Stimulated activated CD4-positive, alpha-beta T cell treated with anti-CD3 and anti-CD28 coated beads, Interleukin-1b, Interleukin-23, amount 100 ng/mL, for 1 hour (primary cell): ENCODE measurements at places on chromosomes 7 and 10.

DNA sequence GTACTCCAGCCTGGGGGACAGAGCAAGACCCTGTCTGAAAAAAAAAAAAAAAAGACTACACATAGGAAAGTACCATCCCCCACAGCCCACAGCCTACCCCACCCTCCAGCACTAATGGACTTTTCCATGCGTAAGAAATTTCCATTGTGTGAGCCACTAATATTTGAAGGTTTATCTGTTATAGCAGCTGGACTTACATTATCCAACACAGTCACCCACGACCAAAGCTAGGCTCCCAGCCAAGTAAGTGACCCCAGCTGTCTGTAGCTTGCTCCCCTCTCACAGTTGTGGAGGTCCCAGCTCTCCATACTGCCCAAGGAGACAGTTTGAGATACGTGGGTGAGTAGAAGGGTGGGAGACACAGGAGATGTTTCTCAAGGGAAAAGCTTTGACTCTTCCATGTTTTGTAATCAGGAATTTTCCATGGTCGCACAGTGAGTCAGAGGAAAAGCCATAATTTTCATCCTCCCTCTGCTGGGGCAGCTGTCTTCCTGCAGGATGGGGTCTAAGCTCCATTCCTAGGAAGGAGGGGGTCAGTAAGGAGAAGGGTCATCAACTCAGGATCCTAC lies 57.4 kb downstream of the CAV1 start:
- DNase-seq: no peak

DNA sequence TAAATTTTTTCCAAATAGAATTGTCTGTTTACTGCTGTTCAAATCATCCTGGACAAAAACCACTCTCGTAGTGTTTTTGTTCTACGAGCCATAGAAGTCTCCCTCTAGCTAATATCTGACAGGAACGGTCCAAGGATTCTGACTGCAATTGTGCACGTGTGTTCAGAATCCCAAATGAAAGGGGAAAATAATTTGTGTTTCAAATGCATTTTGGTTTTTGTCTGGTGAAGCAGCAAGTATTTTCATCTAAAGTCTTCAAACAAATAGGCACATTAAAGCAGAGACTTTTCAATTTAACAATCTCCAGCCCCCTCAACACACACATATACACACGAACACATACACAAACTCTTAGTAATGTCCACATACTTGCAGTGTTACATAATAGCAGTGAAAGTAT lies 475 bp downstream of the NEUROD6 start:
- no peak for DNase-seq

DNA sequence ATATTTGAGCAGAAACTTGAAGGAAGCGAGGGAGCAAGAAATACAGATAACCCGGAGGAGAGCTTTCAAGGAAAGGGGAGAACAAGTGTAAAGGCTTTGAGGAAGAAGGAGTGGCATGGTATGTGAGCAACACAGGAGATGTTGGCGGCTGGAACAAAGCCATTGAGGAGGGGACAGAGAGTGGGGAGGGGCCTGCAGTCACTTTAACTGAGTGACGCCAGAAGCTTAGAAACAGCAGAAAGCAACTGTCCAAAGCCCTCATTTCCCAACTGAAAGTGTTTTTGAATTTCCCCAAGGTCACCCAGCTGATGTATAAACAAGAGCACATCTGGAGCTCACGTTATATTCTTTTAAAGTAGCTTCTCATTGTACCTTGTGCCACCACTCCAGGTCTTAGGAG lies 19.1 kb downstream of the AUTS2 start:
- DNase-seq: no peak

DNA sequence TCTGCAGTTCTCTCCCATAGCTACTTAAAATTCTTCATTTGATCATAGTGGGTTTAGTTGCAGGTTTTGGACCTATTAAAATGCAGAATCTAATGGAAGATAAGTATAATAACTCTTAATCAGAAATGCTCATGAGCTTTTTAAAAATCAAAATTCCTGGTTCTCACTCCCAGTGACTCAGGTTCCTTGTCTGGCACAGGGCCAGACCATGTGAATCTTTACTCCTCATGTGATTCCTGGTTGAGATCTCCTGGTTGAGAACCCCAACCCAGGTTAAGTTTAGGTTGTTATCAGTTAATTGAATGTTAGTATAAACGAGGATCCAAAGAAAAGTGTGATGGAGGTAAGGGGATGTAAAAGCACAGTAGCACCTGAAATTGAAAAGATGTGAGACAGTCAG lies 17.5 kb upstream of the TRUB1 start:
- no peak for DNase-seq

DNA sequence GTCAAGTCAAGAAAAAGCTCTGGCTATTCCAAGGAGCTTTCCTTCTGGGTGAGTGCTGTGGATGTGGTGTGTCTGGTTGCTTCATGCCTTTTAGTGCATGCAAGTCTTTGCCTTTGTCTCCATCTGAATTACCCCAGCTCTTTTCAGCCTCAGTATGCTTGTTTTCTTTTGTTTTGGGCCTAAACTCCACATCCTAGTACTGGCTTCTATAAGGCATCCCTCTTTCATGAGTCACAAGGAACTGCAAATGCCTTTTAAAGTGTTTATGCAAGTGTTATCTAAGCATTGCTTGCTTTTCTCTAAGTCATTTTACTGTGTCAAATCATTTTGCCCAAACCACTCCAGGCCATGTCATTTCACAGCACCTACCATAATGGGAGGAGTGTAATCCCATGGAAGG lies 132.1 kb downstream of the PLCE1 start:
- no peak for DNase-seq

DNA sequence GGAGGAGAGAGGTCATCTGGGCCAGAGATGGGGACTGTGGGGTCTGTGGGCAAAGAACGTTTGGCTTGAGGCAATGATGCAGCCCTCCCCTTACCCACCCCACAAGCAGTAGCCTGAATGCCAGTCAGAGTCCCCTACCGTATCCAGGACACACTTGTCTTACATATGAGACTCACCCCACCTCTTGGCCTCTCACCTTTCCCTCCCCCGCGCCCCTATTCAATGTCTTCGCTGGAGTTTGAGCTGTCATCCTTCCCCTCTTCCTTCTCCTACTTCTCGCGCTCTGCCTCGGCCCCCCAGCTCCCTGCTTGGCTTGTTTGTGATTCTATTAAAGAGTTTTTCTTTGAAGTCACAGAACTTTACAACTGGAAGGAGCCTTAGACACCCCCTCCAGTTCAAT lies 8.9 kb downstream of the PRRT4 start:
- no peak for DNase-seq

- no peak for DNase-seq
Observed at GRCh38 chr7:144857463-144857862, 21.6 kb upstream of the TPK1 start.

GRCh38 chr7:104225451-104225850 lies 17.6 kb upstream of the ORC5 start:
- DNase-seq: no peak

DNA sequence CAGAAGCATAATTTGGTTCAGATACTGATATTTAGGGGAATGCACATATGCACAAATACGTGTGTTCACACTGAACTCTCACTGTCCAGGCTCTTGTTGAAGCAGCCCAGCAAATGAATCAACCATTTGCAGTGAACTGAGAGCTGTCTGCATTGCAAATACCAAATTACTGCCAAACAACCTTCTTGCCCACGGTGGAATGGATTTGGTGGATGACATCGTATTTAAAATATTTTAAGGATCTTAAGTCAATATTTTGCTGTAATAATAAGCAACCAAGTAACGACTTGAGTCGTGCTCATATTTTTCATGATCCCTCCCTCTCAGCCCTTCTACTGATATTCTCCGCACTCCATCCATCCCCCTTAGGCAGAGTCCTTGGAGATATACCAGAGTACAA lies 107.9 kb upstream of the FEZF1 start:
- DNase-seq: no peak

DNA sequence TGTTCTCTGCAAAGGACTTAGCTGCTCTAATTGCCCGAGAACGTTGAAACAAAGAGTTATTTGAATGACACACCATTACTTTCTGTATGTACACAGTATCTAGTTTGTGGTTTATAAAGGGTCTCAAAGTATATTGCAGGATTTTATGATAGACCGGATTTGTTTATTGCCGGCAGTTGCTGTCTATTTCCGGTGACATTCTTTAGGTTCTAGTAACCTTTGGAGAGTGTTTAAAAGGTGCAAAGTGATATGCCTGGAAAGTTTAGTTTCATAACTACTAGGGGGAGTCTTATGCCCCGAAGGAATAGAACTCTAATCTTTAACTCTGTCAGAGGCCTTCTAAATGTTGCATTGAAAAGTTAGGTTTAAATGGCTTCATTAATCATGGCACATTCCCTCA lies 63.8 kb downstream of the PAPSS2 start:
- DNase-seq: no peak

DNA sequence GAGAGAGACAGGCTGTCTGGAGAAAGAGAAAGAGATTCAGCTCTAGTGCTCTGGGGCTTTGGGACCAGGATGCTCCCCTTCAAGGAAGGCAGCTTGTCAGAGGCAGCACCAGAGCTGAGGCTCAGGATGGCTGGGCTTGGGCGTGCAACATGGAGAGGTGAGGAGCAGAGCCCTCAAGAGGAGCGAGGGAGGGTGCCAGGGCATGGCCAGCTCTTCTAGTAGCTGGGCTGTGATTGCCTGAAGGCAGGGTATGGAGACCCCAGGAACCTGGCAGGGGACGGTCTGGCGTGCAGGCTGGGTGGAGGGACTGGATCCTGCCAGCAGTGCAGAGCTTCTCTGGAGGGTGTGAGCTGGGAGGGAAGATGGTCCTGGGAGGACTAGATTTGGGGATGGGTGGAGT lies 40.2 kb downstream of the ANTXRL start:
- no peak for DNase-seq

DNA sequence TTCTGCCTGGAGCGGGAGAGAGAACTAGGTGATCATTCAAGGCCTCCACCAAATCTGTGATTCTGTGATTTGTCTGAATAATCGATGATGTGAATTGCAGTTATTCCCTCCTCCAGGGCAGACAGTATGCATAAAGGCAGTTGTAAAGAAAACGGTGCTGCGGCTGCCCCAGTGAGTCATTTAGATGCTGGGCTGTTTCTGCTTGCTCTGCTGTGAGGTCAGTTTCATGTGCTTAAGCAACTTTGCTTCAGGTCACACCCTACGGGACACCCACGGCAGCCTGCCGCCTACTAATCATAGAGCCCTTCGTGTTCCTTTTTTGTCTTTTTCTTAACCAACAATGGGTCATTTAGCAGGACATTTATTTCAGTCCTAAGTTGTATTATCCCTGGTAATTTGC lies 158.1 kb upstream of the PITRM1 start:
- no peak for DNase-seq

GRCh38 chr10:67883710-67884312 lies 645 bp upstream of the SIRT1 start:
- DNase-seq: no peak
